ENCODE measurements at places on chromosomes 12 and 14. TPM values are rescaled to one million over a fixed set of nuclear protein-coding genes. Genes with fewer than 3 reads are reported as not detected.
A peak's percentile ranks its signal among the peaks of the same experiment; 100 is the strongest.

GRCh38 chr12:12474931-12475795, 87.5 kb downstream of the DUSP16 start:
- H3K4me1 ChIP-seq = no peaks in the 10 kb centered on the region
- H3K36me3 ChIP-seq = peaks cover 40% of the 10 kb centered on the region
- DNase-seq = no peak
- H3K4me3 ChIP-seq = no peak overlapping the region
- no peaks in the 10 kb centered on the region for H3K27me3 ChIP-seq

MYH6 gene
- polyA plus RNA-seq = 0.72 TPM

DNA sequence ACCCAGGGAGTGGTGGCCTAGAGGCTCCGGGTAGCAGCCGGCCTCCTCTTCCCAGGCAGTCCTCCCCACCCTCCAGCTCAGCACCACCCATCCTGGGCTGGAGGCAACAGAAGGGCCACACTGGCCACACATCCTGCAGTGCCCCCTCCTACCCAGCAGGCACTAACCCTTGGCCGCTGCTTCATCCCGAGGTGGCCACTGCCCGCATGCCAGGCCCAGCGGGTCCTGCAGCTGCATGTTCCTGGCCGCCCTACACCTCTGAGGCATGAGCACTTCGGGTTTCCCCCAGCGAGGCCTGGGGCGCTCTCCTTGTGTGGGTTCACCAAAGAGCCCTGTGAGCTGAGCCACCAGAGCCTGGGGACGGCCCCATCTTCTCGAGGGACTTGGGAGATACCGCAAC, 61.4 kb downstream of the CCNK start:
- no peak overlapping the region for H3K27ac ChIP-seq
- no peaks in the 10 kb centered on the region for H3K27me3 ChIP-seq
- H3K4me1 ChIP-seq = peaks cover 3% of the 10 kb centered on the region
- H3K4me3 ChIP-seq = no peak overlapping the region
- H3K36me3 ChIP-seq = no peaks in the 10 kb centered on the region

FAM186B gene
- 0.56 TPM for polyA plus RNA-seq

ADAM21 gene
- polyA plus RNA-seq = not detected

- no peak for DNase-seq
- no peaks in the 10 kb centered on the region for H3K4me1 ChIP-seq
- no peaks in the 10 kb centered on the region for H3K36me3 ChIP-seq
These were observed 23.3 kb downstream of the RERGL start for GRCh38 chr12:18066666-18067065.

- DNase-seq = no peak
- no peak overlapping the region for H3K4me3 ChIP-seq
- no peaks in the 10 kb centered on the region for H3K36me3 ChIP-seq
- H3K4me1 ChIP-seq = no peaks in the 10 kb centered on the region
These were observed 30.7 kb downstream of the CRADD start for GRCh38 chr12:93707836-93708235.

TAS2R19 gene
- 0.28 TPM for polyA plus RNA-seq

DNA sequence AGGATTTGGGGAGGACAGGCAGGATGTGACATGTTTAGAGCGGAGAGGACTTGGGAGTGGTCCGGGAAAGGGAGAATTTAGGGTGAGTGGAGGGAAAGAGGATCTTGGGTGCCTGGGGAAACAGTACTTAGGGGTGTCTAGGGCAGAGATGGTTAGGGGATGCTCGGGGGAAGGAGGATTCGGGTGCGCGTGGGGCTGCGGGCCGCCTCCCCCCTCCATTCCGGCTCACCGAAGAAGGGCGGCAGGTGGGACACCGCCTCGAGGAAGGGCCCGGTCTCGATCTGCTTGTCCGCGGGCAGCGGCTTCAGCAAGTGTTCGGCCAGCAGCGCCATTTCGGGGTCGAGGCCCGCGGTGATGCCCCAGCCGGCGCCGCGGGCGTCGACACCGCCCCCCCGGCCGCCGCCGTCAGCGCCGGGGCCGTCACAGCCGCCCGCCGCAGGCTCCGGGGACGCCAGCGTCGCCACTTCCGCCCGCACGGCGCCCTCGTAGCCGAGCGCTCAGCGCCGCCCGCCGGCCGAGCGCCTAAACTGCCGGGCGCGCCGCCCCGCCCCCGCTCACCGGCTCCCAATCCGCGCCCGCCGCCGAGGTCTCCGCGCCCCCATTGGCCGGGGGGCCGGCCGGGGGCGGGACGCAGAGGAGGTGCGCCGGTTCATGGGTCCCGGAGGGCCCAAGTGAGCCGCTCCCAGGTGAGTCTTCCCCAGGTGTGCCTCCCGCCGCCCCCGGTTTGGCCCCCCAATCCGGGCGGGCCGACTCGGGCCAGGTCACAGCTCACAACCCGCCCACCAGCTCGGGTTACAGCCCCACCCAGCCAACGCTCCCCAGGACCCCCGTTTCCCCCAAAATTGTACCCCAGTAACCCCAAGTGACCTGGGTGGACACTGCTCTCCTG, at the start of gene GLTP:
Gene GLTP (minus strand): TSS at position 499 of the 889 bp plus-strand sequence. CDS start 167 bp downstream, at position 332.
- H3K4me3 ChIP-seq = peak within 1 kb of the TSS; percentile 69
- H3K36me3 ChIP-seq = no peaks in the 10 kb centered on the region
- no peak within 1 kb of the TSS for H3K27ac ChIP-seq
- no peaks in the 10 kb centered on the region for H3K27me3 ChIP-seq
- DNase-seq = peak; percentile 94

- H3K27ac ChIP-seq = peak overlapping the region; percentile 37
- H3K4me1 ChIP-seq = no peaks in the 10 kb centered on the region
- peak; percentile 65 for DNase-seq
- no peak overlapping the region for H3K4me3 ChIP-seq
- H3K27me3 ChIP-seq = no peaks in the 10 kb centered on the region
These were observed 60.3 kb upstream of the BCL2L14 start for GRCh38 chr12:12010277-12011039.

GRCh38 chr12:60180298-60180697, 584.5 kb downstream of the SLC16A7 start:
- H3K36me3 ChIP-seq = no peaks in the 10 kb centered on the region
- no peak overlapping the region for H3K27ac ChIP-seq
- H3K27me3 ChIP-seq = no peaks in the 10 kb centered on the region
- peaks cover 2% of the 10 kb centered on the region for H3K4me1 ChIP-seq
- DNase-seq = no peak

GRCh38 chr12:7750350-7750749, 3.2 kb upstream of the CLEC4C start:
- H3K27ac ChIP-seq = no peak overlapping the region
- no peak for DNase-seq
- H3K4me3 ChIP-seq = no peak overlapping the region
- no peaks in the 10 kb centered on the region for H3K27me3 ChIP-seq
- H3K4me1 ChIP-seq = no peaks in the 10 kb centered on the region

DNA sequence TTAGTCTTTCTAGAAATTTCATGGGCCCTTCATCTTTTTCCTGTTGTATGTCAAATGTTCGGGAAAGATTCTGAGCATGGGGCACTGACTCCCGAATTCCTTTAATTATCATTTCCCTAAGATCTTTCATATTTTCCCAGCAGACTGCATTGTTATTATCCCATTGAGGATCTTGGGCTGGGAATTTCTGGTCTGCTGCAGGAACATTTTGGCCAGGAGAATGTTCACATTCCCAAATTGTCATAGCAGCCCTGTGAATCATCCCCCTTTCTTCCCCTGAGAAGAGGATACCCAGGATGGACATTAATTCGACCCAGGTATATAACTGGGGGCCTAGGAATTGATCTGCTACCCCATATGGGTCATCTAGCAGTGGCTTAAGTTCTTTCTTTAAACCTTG, 112.5 kb downstream of the RIN3 start:
- no peak overlapping the region for H3K27ac ChIP-seq
- no peaks in the 10 kb centered on the region for H3K4me1 ChIP-seq
- no peaks in the 10 kb centered on the region for H3K27me3 ChIP-seq
- H3K36me3 ChIP-seq = no peaks in the 10 kb centered on the region

GRCh38 chr14:60905923-60906322, 75.0 kb downstream of the TRMT5 start:
- no peak for DNase-seq
- no peaks in the 10 kb centered on the region for H3K27me3 ChIP-seq
- H3K36me3 ChIP-seq = no peaks in the 10 kb centered on the region
- no peak overlapping the region for H3K27ac ChIP-seq

DNA sequence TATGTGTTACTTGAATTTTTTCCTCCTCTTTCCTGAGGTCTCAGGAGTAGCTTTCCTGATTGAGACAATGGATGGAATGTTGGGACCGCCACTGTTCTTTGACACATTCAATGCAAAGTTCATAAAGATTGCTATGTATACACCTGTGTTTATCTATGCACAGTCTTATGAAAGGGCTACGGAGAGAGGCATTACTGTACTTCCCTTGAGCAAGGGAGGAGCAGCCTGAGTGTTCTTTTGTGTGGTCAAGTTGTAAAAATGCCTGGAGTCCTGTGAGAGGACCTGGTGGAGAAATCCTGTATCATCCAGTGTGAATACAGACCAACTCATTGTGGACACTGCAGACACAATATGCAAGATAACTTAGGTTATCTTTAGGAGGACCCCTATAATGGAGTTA, 1.2 kb downstream of the SRGAP1 start:
- H3K4me1 ChIP-seq = peaks cover 4% of the 10 kb centered on the region
- no peak for DNase-seq
- H3K27me3 ChIP-seq = no peaks in the 10 kb centered on the region
- peak overlapping the region; percentile 57 for H3K4me3 ChIP-seq
- no peaks in the 10 kb centered on the region for H3K36me3 ChIP-seq
- H3K27ac ChIP-seq = no peak overlapping the region

DNA sequence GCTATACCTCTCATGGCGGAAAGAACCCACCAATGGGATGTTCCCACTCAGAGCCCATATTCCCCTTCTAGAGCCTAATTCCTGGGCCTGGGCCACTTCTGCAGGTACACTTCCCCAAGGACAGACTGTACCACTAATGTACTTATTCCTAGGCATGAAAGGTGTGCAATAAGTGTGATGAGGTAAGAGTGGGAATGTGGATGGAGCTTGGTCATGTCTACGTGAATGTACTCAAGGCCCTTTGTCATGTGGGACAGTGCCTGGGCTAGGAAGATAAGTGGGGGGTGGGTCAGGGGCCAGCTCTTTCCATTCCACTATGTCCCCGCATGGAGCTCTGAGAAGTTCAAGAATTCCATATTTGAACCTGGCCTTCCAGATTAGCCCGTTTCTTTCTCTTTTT, 63.4 kb upstream of the FUT8 start:
- H3K36me3 ChIP-seq = no peaks in the 10 kb centered on the region
- H3K27ac ChIP-seq = no peak overlapping the region
- no peaks in the 10 kb centered on the region for H3K4me1 ChIP-seq

GRCh38 chr14:55301437-55302121, 30.4 kb downstream of the FBXO34 start:
- H3K4me3 ChIP-seq = no peak overlapping the region
- H3K4me1 ChIP-seq = peaks cover 3% of the 10 kb centered on the region
- H3K36me3 ChIP-seq = no peaks in the 10 kb centered on the region
- H3K27me3 ChIP-seq = no peaks in the 10 kb centered on the region
- no peak overlapping the region for H3K27ac ChIP-seq

DNA sequence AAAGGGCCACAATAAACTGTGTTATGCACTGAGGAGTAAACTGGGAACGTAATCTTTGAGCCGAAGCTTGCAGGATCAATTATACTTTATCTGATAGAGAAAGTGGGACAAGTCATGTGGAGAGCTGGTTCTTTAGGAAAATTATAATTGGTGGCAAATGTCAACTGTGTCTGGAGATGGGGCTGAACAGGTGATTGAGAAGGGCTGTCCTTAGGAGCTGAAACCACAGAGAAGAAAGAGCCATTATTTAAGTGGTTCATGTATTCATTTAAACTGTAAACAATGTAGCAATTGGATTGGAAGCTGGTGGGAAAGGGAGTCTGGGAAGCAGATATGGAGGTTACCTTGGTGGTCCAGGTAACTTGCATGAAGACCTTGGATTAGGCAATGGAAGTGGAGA, 193.1 kb downstream of the NPAS3 start:
- H3K4me3 ChIP-seq = no peak overlapping the region
- DNase-seq = no peak
- H3K27ac ChIP-seq = no peak overlapping the region

DNA sequence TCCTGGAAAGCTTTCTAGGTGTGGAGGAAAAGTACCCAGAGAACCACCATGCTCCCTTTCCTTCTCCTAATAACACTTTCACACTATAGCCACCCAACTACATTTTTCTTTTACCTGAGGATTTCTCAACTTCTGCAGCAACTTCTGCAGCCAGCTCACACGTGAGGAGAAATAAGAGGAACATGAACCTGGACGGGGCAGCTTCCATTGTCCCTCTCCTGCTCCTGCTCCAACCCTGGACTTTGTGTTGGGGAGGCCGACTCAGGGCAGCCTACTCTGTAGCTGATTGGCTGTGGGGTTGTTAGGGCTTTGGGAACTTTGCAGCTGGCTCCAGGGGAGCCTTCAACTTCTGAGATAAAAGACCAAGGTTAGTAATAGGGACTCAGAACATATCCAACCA, at the start of gene ERP27:
Gene ERP27 (minus strand): TSS at position 237 of the 400 bp plus-strand sequence. CDS start 29 bp downstream, at position 208.
- DNase-seq = peak; percentile 92
- peaks cover 31% of the 10 kb centered on the region for H3K4me1 ChIP-seq
- no peaks in the 10 kb centered on the region for H3K36me3 ChIP-seq
- H3K4me3 ChIP-seq = no peak within 1 kb of the TSS

GRCh38 chr14:51576879-51577278, 74.8 kb upstream of the FRMD6 start:
- H3K4me3 ChIP-seq = no peak overlapping the region
- H3K27ac ChIP-seq = no peak overlapping the region
- no peak for DNase-seq
- H3K4me1 ChIP-seq = no peaks in the 10 kb centered on the region
- H3K36me3 ChIP-seq = no peaks in the 10 kb centered on the region
- no peaks in the 10 kb centered on the region for H3K27me3 ChIP-seq

DNA sequence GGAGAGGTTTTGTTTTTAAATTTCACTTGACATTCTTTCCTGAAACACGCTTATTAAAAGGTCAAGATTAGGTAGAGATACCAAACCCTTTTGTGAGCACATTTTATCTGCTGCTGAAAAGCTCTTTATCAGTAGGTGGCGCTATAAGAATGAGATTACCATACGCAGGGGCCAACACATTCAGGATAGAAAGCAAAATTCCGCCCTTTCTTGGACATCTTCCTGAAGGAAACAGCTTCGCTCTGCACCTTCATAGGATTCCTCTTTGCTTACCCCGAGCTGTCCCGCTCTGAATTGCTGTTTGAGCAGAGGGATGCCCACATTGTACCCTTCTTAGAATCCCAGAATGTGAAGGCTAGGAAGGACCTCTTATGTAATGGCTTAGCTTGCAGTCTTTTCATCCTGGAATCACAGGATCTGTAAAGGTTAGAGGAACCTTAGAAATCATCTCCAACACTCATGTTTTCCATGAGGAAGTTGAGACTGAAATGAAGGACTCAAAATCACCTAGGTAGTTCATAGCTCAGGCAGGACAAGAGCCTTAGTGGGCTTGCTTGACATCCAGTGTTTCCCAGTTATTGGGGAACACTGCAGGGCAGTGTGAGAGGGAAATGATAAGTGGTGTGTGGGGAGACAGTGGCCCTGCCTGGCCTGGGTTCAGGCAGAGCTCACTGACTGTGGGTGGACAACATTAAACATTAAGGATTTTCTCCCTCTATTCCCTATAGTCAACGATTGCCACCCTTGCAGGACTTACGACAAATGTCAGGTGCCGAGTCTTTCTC, 38.7 kb upstream of the CRY1 start:
- H3K36me3 ChIP-seq = no peaks in the 10 kb centered on the region
- H3K4me1 ChIP-seq = no peaks in the 10 kb centered on the region
- no peak overlapping the region for H3K27ac ChIP-seq
- H3K27me3 ChIP-seq = no peaks in the 10 kb centered on the region

RAPGEF3 gene
- polyA plus RNA-seq = 54.4 TPM

GRCh38 chr14:49463146-49463545, 123.0 kb downstream of the RPS29 start:
- H3K4me1 ChIP-seq = no peaks in the 10 kb centered on the region
- H3K27me3 ChIP-seq = no peaks in the 10 kb centered on the region
- DNase-seq = no peak
- H3K27ac ChIP-seq = no peak overlapping the region
- no peaks in the 10 kb centered on the region for H3K36me3 ChIP-seq
- H3K4me3 ChIP-seq = no peak overlapping the region

Data from pancreas (tissue), 10 donors.